RWPE1 (cell line): ENCODE measurements at places on chromosomes 1 and 21.
A peak's percentile ranks its signal among the peaks of the same experiment; 100 is the strongest.

DNA sequence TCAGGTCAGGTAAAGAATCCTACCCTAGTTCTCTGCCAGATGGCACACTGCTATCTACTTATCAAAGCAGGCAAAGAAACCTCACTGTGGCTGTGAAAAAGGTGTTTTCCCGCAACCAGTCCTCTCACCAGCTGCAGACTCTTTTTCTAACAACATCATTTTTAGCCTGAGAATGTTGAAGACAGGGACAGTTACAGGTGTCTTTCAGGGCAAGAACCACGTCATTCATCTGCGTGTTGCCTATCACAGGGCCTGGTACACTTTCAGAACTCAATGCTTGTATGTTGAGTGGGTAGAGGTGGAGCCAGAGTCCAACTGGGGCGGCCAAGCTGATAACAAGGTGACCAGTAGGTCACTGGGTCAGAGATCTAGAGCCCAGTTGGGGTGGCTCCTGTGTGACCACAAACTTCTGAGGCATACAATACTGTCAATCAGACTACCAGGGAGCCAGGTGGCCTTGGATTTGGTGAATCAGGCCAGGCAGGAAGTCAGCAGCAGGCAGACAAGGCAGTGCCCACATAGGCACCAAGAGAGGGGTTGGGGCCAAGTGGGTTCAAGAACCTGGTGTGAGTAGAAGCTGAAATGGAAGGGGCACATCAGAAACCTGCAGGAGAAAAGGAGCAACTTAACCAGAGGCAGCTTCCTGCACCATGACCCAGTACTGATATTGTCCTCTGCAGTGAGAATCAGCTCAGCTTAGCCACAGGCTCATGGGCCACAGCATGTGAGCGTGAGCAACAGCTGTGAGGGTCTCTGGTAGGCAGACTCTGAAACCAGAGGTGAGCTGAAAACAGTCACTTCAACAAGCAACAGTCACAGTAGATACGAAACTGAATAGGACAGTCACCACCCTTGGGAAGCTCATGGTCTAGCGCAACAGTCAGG lies 123.6 kb downstream of the DTL start:
- DNase-seq = no peak

GRCh38 chr1:59695252-59695651 lies 119.5 kb upstream of the HOOK1 start:
- no peak for DNase-seq

DNA sequence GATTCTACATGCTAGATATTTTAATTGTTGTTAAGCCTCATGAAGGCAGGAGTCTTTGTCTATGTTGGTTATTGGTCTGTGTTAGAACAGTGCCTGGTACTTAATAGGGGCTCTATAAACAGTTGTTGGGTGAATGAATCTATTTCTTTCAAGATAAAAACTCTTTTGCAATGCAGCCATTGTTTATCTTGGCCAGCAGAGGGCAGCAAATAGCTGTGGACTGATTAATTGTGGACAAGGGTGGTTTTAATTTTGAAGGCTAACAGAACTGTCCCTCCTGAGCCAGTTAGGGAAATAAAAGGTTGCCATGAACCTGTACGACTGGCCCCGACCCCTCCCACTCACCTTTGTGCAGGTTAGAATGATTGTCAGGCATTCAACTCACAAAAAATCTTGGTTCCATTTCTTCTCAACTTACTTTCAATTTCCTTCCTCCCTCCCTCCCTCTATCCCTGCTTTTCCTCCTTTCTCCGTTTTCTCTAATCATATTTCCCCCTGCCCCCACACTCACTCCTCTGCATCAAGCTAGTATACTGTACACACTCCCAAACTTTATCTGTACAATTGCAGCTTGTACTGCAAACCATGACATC lies 66.3 kb upstream of the DIRAS3 start:
- DNase-seq = peak; percentile 41

DNA sequence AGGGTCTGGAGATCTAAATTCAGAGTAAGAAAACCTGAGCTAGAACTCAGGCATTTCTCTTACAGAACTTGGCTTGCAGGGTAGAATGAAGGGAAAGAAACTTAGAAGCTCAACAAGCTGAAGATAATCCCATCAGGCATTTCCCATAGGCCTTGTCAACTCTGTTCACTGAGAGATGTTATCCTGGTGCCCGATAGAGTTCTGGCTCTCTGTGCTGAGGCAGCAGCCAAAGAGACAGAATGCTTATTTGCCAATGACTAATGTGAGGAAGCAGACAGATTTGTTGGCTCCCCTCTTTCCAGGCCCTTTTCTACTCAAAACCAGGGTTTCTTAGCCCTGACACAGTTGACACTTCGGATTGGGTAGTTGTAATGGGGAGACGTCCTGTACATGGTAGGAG lies 22.3 kb upstream of the TRIM45 start:
- DNase-seq = no peak

DNA sequence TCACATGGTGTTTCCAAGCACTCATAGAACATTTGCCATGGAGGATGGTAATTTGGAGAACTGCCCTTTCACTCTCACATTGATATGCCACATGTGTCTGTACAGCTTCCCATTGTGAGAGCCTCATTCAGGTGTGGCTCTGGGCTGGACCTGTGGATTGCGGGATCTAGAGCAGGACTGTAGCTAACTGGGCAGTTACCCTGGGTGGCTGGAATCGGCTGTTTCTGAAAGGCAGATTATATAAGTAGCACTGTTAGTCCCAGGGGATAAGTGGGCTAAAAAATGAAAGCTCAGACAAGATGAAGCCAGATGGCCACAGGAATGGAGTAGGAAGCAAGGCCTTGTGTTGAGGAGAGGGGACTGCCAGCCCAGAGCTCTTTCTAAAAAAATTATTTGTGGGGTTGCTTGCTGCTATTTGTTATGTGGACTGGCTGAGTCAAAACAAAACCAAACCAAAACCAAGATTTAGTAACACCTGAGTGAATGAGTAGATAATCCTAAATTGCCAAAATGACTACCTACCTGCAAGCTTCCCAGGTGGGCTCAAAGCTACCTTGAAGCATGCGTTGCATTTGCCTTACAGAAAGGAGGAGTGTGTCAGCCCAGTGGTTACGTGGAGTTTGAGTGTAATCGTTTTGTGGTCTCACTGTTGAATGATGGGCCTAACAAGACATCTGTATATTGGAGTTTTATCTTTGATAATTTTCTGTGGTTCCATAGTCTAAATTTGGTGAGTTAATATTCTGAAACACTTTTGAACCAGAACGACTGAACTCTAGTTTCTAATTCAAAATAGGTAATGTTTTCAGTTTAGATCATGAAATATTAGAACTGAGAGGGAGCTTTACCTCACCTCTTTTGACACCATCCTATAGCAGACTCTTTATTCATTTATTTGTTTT lies 58.0 kb downstream of the SDCCAG8 start:
- DNase-seq = no peak

DNA sequence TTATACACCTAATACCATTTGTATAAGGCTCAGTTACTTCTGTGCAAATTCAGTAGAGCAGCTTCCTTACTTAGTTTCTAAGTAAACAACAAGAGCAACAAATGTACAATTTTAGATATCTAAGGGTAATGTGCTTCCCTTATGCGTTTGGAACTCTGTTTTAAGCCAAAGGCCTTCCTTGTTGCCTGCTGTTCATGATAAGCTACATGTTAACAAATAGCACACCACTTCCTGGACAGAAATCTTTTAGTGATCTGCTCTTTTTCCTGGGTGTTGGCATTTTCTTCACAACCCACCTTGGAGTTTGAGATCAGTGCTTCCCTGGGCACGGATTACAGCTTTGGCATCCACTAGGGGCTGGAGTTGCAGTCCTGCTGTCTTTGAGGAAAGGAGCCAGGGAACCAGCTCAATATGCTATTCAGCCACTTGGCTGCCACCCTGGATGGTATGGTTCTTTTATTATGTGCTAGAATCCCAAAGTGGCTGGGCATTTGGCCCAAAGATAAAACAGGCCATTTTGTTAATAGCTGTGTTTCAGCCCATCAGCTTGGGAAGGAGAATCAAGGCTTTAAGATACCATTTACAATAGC lies 55.6 kb upstream of the ADAR start:
- DNase-seq = no peak

GRCh38 chr1:170483051-170483450 lies 48.9 kb upstream of the GORAB start:
- DNase-seq = no peak

GRCh38 chr21:45639206-45640000 lies 4.1 kb upstream of the PCBP3 start:
- DNase-seq = no peak

GRCh38 chr1:90387805-90388204 lies 329.3 kb downstream of the BARHL2 start:
- DNase-seq = no peak

DNA sequence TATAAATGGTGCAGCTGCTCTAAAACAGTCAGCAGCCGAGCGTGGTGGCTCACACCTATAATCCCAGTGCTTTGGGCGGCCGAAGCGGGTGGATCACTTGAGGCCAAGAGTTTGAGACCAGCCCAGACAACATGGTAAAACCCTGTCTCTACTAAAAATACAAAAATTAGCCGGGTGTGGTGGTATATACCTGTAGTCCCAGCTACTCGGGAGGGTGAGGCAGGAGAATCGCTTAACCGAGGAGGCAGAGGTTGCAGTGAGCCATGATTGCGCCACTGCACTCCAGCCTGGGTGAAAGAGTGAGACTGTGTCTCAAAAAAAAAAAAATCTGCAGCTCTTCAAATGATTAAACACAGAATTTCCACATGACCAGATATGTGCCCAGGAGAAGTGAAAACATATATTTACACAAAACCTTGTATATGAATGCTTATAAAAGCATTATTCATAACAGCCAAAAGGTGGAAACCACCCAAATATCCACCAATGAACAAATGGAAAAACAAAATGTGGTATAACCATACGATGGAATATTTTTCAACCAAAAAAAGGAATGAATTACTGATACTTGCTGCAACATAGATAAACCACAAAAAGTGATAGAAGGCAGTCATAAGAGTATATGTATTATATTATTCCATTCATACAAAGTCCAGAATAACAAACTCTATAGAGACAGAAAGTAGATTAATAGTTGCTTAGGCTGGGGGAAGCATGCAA lies 14.1 kb downstream of the EPS15 start:
- no peak for DNase-seq

DNA sequence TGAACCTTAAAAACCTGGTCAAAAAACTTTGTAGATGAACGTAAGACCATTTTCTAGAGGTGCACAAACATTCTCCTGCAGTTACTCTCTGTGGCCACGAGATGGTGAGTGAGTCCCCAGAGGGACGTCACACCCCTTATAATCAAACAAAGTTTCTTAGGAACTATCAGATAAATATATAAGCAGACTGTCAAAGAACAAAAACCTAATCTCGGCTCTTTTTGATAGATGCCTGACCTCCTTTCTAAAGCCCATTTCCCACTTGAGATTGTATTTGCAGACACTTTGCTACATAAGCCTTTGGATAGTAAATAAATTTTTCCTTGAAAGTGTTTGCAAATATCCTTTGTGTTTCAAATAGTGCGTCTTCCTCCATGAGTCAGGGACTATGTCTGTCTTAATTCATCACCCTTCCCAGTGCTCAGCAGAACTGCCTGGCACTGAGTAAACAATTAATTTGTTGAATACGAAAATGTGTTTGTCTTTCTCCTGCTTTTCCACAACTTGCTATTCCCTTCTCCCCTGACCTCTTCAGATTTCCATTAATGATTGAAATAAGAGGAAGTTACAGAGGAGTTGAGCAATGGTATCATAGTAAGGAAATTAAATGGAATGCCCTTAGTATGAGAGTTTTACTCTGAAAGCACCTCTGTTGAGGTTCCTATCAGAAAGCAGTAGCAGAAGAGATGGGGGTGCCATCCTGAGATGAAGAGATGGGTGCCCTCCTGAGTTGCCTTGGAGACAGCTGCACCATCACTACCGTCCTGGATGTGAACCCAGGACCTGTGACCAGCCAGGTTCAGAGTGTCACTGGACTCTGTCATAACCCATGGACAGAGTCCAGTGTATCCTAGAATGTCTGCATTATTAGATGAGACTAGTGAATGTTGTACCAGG lies 57.8 kb upstream of the RAVER2 start:
- peak; percentile 65 for DNase-seq

- no peak for DNase-seq
Observed at GRCh38 chr1:117672756-117673155, 66.9 kb downstream of the TENT5C start.

DNA sequence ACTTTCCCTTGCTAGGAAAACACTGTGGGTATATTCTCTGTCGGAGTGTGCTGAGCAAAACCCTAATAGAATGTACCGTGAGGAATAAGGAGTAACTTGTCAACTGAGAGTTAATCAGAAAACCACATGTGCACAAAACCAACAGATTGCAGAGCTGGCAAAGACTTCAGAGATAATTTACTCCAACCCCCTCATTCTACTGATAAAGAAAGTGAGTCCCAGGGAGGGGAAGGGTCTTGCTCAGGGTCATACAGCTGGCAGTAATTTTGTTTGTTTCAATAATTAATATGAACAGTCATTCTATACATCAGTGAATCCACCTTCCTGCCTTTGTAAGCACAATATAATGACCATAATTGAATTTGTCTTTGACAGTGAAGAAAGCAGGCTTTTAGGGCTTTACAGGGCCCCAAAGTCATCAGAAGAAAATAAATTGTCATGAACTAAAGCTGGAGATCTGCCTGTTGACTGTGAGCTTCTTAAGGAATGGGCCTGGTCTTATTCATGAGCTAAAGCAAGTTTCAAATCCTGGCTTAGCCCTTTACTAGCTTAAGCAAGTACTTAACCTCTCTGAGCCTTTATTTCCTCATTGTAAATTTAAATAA lies 67.2 kb upstream of the HOOK1 start:
- DNase-seq = no peak

- no peak for DNase-seq
Observed at GRCh38 chr1:224880593-224881307, 48.7 kb upstream of the DNAH14 start.

- DNase-seq = peak; percentile 56
Observed at GRCh38 chr1:51564124-51564523, 45.1 kb upstream of the EPS15 start.

GRCh38 chr1:245279346-245279745 lies 124.6 kb downstream of the KIF26B start:
- DNase-seq = no peak

DNA sequence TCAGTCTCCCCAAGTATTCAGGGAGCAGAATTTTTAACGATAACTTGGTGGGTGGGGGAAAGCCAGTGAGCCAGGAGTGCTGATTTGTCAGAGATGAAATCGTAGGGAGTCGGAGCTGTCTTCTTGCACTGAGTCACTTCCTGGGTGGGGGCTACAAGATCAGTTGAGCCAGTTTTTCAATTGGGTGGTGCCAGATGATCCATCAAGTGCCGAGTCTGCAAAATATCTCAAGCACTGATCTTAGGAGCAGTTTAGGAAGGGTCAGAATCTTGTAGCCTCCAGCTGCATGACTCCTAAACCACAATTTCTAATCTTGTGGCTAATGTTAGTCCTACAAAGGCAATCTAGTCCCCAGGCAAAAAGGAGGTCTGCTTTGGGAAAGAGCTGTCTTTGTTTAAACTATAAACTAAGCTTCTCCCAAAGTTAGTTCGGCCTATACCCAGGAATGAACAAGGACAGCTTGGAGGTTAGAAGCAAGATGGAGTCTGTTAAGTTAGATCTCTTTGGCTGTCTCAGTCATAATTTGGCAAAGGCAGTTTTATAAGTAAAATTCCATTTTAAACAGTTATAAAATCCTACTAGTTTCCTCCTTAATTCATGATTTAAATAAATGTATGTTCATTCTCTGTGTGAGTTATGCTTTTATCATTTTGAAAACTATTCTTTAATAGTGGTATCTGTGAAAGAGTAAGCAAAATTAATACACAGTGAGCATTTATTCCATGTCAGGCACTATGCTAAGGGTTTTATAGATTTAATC lies 51.7 kb downstream of the SLC16A1 start:
- peak; percentile 53 for DNase-seq

GRCh38 chr1:30242722-30243457 lies 480.5 kb downstream of the MATN1 start:
- no peak for DNase-seq

- no peak for DNase-seq
Observed at GRCh38 chr1:172835834-172836233, 176.9 kb downstream of the FASLG start.
